ENCODE measurements at places on chromosomes 12 and 14.

- no peak for DNase-seq
Measured at GRCh38 chr14:50649691-50650090, 18.4 kb downstream of the SAV1 start.

DNA sequence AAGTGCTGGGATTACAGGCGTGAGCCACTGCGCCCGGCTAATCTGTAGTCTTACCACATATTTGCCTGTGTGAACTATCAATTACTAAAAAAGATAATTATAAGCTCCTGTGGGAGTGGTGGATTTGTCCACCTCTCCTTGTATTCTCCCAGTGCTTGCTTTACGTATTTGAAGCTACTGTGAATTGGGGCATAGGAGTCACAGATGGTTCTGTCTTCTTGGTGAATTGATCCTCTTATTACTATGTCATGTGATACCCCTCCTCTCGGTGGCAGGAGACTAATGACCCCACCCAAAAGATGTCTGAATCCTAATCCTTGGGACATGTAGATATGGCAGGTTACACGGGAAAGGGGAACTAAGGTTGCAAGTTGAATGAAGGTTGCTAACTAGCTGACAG lies 11.8 kb downstream of the GPR132 start:
- DNase-seq = no peak

DNA sequence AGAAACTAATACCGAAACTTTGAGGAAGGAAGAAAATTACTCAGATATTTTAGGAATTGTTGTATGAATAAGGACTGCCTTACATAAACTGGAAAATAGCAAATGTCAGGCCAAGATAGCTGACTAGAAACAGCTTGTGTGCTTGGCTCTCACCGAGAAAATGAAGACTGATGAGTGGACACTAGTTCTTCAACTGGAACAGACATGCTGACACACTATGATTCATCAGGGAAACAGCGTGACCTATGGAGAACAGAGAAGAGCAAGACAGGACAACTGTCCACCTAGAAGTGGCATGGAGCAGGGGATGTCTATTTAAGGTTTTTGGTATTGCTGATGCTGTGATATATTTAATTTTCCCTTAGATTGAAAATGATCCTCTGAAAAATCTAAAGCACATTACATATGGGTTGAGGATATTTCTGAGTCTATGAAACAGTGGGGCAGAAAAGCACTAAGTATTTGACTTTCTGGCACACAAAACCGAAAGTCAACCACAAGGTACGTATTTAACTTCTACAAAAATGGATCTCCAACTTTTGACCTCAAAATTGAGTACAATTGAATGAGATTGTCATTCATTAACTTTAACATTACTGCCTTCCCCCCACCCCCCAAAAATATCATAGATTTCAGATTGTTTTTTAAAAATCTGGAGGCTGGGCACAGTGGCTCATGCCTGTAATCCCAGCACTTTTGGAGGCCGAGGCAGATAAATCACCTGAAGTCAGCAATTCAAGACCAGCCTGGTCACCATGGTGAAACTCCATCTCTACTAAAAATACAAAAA lies 863.2 kb downstream of the LRFN5 start:
- DNase-seq = no peak

GRCh38 chr12:108635201-108635996 lies 1.7 kb upstream of the SELPLG start:
- peak; percentile 80 for DNase-seq

GRCh38 chr12:116635487-116635886 lies 76.3 kb downstream of the MAP1LC3B2 start:
- DNase-seq = peak; percentile 67

- peak; percentile 54 for DNase-seq
Measured at GRCh38 chr14:34833549-34834523, 41.3 kb downstream of the BAZ1A start.

DNA sequence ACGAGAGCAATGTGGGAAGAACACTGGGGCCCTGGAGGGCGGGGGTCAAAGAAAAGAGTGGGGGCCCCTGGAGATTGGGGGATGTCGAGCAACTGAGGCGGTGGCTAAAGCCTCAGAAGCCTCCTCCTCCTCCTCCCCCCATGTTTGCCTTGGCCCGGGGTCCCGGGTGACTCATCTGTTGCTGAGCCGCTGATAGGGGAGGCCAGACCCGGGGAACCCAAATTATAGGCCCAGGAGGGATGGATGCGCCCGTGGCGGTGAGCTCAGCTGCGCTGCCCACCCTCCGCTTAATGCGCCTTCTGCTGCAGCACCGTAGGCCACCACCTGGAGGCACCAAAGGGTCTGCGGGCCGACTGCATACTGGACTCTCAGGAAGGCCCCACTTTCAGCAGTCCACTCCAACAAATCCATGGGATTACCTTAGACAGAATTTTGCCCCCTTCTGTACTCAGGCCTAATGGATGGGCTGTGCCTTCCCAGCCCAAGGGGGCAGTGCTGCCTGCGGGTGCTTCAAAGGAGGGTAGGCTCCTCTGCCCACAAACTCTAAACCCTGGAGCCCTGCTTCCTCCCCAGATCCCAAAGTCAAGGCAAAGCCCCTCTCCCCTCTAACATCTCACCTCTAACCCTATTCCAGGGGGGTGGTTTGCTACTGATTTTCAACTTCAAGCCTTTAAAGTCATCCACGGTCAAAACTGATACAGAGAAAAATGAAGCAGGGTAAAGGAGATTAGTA lies 2.6 kb upstream of the WNT10B start:
- peak; percentile 25 for DNase-seq

DNA sequence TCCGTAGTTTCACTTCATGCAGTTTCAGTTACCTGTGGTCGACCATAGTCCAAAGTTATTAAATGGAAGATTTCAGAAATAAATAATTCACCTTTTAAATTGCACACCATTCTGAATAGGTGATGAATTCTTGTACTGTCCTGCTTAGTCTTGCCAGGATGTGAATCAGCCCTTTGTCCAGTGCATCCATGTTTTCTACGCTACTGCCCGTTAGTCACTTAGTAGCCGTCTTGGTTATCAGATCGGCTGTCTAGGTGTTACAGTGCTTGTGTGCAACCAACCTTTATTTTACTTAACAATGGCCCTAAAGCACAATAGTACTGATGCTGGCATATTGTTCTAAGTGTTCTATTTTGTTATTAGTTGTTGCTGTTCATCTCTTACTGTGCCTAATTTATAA lies 146.7 kb downstream of the ACSS3 start:
- DNase-seq = no peak

DNA sequence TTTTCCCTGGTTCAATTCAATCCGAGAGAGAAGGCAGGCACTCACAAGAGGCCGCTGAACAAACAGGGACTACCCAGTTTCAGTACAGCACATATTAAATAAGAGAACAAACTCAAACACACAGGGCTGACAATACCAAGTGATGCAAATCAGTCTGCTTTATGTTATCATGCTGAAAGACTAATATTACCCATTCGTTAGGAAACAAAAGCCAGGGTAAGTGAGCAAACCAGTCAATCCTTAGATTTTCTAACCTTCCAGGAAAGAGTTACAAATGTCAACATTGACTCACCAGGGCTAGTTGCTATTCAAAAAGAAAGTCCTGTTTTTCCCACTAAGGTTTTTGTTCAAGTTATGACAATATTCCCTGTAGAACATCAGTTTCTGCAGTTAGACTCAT lies 246.2 kb downstream of the C12orf42 start:
- DNase-seq = no peak

Measured in inflammatory macrophage (primary cell).